ENCODE measurements at places on chromosomes 5 and 9. TPM values are rescaled to one million over a fixed set of nuclear protein-coding genes. Genes with fewer than 3 reads are reported as not detected.
A peak's percentile ranks its signal among the peaks of the same experiment; 100 is the strongest.

Gene MEIKIN
- total RNA-seq, result not detected

DNA sequence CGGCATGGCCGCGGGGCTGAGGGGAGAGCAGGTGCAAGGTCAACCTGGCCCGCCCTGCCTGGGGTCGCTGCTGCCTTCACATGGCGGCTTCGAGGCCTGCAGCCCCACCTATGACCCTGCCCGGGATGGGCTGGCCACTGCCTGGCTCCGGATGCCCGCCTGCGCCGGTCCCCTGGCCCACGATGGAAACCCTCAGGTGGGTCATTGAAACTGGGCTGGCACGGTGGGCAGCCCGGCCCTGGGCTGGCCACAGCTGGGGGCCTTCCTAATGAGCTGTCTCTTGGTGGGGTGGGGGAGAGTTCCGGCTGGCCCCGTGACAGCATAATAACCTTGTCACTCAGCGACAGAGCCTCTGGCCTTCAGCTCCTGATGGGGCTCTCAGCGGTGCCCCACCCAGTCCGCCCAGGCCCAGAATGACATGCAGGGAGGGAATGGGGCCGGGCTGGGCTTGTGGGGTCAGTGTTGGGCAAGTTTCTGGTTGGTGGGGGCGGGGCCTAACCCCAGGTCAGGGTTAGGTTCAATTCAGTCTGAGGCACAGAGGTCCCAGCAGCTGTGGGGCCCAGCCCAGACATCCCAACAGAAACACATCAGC, at the start of gene CCDC187:
TSS of gene CCDC187 (minus strand) at position 270 of the 592 bp plus-strand sequence. CDS start at position 6, 264 bp downstream.
- DNase-seq, result no peak

GRCh38 chr5:174329738-174330137, 284.2 kb downstream of the NSG2 start:
- DNase-seq, result no peak

GRCh38 chr5:80569961-80570786, at the start of gene ANKRD34B:
Gene ANKRD34B (minus strand): TSS chr5:80570280. CDS start chr5:80560019, 10,261 bp downstream.
- DNase-seq, result peak; percentile 82

Gene MEF2C
- 94.1 TPM for total RNA-seq

- DNase-seq, result peak; percentile 71
Observed at GRCh38 chr5:1294206-1294834, 548 bp downstream of the TERT start.

GRCh38 chr5:125006011-125006685, 259.7 kb upstream of the ZNF608 start:
- DNase-seq, result no peak

DNA sequence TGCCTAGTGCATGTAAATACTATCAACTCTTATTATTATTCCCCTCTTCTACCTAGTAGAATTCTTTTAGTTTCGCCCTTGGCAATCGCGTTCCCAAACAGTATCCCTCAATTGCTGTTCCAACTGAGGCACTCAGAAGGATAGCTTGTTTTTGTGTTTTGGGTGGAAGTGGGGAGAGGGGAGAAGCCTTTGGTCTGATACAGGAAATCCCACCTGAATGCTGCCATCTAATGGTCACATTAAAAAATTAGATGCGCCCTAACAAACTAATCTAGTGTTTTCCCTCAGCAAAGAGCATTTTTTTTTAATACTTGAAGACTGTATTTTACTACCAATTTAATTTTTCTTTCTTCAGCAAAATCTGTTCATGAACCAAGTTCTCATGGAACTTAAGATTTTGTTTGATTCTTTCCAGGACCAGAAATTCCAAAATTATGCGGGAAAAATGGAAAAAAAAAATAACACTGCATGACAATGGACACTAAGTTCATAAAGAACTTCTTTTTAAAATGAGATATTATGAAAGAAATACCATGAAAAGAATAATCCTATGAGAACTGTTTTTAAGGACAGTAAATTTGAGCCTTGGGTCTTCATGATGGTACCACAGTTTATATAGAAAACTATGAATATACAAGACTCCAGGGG, 22.2 kb upstream of the GLDC start:
- no peak for DNase-seq

DNA sequence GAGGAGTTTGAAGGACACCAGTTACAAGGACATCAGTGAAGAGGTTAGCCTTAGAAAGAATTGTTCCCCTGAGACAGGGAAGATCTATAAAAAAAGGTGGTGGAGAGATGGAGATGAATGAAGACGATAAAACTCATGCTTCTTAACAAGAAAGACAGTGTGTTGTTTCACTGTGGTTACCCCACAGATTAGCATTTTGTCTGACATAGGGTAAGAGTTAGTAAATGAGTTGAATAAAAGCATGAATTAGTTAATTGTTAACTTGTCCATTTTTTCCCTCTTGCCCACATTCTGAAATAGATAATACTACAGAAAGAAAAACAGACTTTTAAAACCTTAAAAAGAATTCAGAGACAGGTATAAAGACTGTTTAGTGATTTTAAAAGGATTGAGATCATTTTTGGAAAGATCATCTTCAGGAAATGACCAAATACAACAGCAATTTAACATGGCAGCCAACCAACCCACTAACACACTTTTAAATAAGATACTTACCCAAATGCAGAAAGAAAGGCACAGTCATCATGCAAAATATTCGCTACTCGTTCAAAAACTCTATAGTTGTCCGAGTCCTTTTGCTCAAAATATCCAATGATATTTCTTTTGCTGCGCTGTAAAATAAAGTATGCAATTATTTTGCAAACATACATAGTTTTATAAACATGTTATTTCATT, 78.5 kb downstream of the ERP44 start:
- DNase-seq, result no peak

GRCh38 chr9:133647765-133648469, 11.8 kb downstream of the DBH start:
- DNase-seq, result no peak

Gene ADRA1B
- total RNA-seq, result 4.2 TPM

DNA sequence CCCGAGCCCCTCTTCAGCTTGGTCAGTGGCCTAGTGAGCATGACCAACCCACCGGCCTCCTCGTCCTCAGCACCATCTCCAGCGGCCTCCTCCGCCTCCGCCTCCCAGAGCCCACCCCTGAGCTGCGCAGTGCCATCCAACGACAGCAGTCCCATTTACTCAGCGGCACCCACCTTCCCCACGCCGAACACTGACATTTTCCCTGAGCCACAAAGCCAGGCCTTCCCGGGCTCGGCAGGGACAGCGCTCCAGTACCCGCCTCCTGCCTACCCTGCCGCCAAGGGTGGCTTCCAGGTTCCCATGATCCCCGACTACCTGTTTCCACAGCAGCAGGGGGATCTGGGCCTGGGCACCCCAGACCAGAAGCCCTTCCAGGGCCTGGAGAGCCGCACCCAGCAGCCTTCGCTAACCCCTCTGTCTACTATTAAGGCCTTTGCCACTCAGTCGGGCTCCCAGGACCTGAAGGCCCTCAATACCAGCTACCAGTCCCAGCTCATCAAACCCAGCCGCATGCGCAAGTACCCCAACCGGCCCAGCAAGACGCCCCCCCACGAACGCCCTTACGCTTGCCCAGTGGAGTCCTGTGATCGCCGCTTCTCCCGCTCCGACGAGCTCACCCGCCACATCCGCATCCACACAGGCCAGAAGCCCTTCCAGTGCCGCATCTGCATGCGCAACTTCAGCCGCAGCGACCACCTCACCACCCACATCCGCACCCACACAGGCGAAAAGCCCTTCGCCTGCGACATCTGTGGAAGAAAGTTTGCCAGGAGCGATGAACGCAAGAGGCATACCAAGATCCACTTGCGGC, 1.8 kb downstream of the EGR1 start:
- DNase-seq, result peak; percentile 84

DNA sequence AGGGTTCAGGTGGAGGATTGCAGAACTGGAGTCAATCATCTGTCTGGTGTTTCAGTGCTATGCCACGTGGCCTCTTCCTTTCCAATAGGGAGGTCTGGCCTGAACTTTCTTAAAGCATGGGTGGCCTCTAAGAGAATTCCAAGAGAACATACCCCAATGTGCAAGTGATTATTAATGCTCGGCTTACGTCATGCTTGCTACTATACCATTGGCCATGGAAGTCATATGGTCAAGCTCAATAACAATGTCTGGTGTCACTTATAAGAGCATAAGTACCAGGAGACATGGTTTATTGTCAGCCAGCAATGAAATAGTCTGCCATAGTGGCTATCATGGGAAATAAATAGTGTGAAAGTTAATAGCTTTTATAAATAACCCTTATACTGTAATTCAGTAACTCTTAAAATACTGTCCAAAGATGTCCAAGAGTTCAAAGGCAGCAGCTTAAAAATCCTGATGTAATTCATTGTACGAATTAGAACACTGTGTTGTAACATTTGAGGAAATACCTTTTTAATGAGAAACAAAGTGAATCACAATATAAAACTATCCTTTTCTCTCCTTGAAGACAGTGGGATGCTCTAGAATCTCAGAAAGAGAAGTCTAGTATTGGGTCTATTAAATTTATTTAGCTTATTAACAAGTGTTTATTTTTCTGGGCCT, 355.4 kb upstream of the PRR16 start:
- no peak for DNase-seq

GRCh38 chr9:110769667-110770066, 101.1 kb downstream of the MUSK start:
- no peak for DNase-seq

DNA sequence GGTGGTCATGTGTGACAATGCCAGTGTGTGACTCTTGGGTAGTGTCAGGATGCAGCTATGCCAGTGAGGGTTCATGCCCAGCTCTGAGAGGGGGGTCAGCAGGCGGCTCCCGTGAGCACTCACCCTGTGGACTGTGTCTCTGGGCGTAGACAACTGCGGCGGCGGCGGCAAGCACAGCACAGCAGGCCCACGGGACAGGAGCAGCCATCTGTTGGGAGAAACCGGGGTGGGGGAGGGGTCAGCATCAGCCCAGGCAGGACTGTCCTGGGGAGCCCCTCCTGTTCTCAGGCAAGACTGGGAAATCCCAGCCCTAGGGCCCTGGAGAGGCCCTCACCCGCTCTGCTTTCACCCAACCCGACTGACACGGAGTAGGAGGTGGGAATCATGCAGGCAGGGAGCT, 20.8 kb downstream of the CNTFR start:
- DNase-seq, result no peak

DNA sequence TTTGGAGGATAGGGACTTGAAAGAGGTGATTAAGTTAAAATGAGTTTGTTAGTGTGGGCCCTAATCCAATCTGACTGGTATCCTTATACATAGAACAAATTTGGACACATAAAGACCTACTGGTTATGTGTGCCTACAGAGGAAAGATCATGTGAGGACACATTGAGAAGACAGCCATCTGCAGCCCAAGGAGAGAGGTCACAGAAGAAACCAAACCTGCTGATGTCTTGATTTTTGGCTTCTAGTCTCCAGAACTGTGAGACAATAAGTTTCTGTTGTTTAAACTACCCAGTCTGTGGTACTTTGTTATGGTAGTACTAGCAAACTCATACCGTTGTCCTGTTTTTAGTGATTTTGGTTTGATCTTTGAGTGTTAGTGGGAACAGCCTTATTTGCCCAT, 18.3 kb downstream of the RNF180 start:
- DNase-seq, result no peak

Gene CD14
- total RNA-seq, result 68.8 TPM

Data from posterior vena cava (tissue), 2 donors.